ENCODE measurements at places on chromosomes 4 and X.

DNA sequence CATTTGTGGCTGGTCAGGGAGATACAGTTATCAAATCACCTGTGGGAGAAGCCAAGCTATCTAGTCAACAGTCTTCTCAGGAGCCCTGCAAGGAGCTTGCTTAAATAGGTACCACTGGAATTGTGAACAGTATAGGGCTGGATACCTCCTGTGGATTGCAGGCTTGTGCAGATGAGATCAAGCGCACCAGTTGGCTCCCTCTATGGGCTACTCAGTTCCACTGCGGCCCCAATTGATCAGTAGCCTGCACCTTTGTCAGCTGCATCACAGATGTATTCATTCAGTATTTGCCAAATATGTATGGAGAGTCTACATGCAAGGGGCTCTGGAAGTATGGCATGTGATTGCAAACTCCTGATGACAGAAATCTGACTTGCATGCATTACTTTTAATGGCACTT lies 28.6 kb downstream of the TEX13A start:
- no peak for DNase-seq

DNA sequence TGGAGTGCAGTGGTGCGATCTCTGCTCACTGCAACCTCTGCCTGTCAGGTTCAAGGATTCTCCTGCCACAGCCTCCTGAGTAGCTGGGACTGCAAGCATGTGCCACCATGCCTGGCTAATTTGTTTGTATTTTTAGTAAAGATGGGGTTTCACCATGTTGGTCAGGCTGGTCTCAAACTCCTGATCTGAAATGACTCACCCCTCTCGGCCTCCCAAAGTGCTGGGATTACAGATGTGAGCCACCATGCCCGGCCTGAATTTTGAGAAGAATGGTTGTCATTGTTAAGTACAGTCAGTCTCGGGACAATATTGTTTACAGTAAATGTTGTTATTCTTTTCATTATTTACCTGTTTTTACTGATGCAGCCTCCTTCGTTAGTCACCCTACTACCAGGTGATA lies 1226.2 kb upstream of the TENM3 start:
- DNase-seq, result no peak

DNA sequence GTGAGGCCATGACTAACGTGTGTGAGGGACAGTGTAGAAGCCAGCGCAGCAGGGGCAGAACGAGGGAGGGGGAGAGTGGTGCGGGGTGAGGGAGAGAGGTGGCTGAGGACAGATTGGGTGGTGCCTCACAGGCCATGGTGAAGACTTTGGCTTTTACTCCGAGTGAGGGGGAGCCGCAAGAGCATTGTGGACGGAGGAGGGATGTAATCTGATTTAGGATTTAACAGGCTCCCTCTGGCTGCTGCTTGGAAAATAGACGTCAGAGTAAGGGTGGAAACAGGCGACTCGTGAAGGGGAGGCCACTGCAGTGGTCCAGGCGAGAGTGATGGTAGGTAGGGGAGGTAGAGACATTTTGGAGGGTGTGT lies 13.0 kb downstream of the PPP1R3F start:
- DNase-seq, result no peak

GRCh38 chrX:11965436-11965835 lies 172.8 kb upstream of the FRMPD4 start:
- DNase-seq, result no peak

- no peak for DNase-seq
Measured at GRCh38 chr4:180615746-180616145, 1627.5 kb upstream of the TENM3 start.

DNA sequence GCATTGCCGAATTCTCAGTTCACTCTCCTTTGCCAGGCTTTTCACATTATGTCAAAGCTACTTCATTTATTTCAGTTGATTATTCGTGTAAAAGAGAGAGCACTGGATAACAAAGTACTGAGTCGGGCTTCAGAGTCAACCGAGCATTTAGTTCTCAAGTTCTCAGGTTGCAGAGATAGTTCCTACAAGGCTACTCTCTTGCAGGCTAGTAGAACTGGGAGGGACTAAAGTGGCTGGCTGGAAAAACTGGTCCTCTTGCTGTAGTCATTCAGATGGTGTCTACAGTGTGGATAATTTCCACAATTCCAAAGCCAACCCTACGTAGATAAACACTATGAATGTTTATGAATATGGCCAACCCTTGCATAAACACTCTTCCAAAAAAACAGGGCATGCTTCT lies 4.6 kb upstream of the CCNG2 start:
- no peak for DNase-seq

GRCh38 chrX:40171513-40172400 lies 74.0 kb upstream of the BCOR start:
- DNase-seq, result peak; percentile 40

DNA sequence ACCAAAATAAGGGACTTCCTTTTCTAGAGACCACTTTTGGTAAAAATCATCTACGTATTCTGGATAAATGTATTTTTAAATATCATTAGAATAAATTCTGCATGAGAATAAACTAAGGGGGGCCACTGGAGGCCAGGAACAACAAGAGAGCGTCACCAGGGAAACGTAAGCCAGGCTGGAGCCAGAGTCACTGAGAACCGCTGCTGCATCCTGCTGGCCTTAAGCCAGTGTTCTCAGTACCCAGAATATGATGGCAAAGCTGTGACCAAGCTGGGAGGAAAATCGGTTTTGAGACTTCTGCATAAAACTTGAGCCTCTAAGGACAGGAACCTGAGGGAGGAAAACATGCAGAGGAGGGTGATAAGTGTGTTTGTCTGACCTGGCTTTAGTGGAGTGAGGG lies 63.0 kb upstream of the FAM9A start:
- DNase-seq, result no peak
